Activated CD4-positive, alpha-beta T cell treated with anti-CD3 and anti-CD28 coated beads for 4 hours (primary cell): ENCODE measurements at places on chromosomes 7 and 10.

GRCh38 chr10:62637249-62638061 lies 167.1 kb upstream of the ADO start:
- DNase-seq, result peak; percentile 63

DNA sequence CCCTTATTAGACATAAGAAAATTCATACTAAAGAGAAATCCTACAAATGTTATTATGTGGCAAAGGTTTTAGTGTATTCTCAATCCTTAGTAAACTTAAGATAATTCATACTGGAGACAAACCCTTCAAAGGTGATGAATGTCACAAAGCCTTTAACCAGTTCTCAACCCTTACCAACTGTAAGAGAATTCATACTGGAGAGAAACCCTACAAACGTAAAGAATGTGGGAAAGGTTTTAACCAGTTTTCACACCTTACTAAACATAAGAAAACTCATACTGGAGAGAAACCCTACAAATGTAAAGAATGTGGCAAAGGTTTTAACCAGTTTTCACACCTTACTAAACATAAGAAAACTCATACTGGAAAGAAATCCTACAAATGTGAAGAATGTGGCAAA lies 93.2 kb downstream of the ZNF680 start:
- DNase-seq, result no peak

DNA sequence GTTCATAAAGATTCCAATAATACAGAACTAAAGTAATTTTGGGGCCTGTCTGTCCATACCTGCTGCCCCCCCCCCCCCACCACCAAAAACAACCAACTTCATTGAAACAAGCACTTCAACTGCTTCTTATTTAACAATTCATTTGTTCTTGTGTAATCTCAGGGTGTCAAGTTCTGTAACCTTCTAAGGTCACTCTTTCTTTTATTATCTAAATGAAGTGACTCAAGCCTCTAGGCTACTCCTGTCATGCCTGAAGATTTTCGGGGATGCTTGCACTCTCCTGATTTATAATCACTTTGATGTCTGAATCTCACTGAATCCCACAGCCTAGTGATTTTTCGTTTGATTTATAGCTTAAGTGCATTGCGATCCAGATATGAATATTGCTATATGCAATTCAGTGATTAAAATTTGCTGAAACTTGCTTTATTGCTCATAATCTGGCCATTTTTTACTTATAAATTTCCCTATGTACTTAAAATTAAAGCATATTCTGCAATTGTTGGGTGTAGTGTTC lies 27.2 kb downstream of the GARIN1A start:
- DNase-seq, result no peak

GRCh38 chr10:112526139-112526538 lies 79.1 kb downstream of the VTI1A start:
- DNase-seq, result no peak

- DNase-seq, result no peak
Measured at GRCh38 chr10:48277093-48277492, 2.6 kb upstream of the FRMPD2 start.

GRCh38 chr7:55537458-55537990 lies 34.8 kb downstream of the VOPP1 start:
- DNase-seq, result no peak

DNA sequence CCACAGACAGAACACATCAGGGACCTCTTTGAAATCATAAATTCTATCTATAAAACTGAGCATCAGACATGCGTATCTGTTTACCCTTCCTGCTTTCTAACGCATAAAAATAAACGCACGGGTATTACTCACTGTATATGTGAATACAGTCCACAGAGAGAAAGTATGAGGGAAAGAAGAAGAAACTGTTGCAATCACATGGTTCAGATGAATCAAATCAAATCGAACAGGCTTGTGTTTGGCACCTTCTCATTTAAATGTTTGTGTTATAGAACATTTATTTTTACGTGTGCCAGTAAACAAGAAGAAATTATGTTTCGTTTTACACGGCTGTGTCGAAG lies 322.0 kb downstream of the FRMD4A start:
- no peak for DNase-seq

GRCh38 chr7:141738592-141739013 lies 445 bp downstream of the SSBP1 start:
- DNase-seq, result no peak

DNA sequence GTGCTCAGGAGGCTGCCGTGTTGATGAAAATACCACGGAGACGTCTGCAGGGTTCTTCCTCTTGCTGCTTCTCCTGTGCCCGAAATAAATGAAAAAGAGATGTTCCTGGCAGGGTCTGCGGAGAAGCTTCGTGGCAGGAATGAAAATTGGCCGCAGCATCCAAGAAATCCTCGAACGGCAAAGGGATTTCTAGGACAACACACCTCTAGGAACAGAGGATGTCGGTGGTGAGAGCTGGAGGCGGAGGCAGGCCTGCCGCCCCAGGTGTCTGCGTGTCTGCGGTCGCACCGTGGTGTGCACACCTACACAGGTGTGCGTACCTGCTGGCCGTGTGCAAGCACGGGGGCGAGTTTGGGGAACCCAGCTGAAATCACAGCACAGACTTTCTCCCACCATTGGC lies 43.4 kb downstream of the TMEM130 start:
- DNase-seq, result no peak

GRCh38 chr7:88396948-88397322 lies 90.2 kb upstream of the STEAP4 start:
- DNase-seq, result no peak

DNA sequence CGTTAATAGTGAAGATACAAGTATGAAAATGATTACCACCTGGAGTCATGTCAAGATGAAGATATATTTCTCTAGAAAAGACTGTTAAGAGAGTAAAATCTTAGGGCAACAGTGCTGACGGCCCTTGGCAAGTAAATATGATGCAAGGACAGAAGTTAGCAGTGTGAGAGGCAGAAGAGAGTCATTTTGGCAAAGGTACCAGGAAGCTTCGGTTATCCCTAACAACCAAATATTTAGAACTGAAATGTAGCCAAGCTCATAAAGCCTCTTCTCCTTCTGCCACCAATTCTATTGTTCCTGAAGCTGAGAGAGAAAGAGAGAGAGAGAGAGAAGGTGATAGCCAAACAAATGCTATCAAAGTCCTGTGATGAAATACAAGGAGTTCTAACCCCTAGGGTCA lies 109.6 kb downstream of the MACC1 start:
- DNase-seq, result no peak
